Karpas-422 (cell line): ENCODE measurements at places on chromosomes 5 and 9.

DNA sequence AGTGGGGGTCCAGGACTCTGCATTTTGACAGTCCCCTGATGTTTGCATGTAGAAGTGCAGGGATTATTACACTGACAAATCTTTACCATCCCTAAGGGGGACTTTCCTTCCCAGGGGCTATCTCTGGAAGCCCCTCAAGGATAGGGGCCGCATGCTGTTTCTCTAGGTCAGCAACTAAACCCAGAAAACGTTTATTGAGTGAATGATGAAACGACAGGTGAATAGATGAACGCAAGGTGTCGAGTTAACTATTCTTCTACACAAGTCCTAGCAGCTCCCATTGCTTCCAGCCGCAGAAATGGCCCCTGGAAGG is 281 bp upstream of the HSD17B4 start:
- no peaks in the 10 kb centered on the region for H3K27me3 ChIP-seq
- no peaks in the 10 kb centered on the region for H3K36me3 ChIP-seq
- peaks cover 18% of the 10 kb centered on the region for H3K4me1 ChIP-seq

DNA sequence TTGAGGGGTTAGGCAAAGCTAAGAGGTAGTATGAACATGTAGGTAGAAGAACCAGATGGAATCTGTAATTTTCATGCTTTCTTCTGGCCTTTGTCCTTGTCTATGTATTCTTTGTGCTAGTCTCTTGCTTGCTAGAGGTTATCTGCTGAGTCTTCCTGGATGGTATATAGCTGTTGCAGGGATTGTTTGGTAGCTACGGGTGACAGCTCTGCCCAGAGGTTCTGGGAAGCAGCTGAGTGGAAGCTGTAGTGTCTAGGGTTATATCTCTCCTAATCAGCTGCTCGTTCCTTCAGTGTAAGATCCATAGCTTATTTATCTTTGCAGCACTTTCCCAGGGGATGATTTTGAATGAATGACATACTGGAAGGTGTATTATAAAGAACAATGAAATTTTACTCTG is 100.3 kb downstream of the ATG10 start:
- H3K27me3 ChIP-seq, result no peaks in the 10 kb centered on the region
- peaks cover 22% of the 10 kb centered on the region for H3K4me1 ChIP-seq
- no peak for DNase-seq
- no peak overlapping the region for H3K4me3 ChIP-seq
- H3K27ac ChIP-seq, result no peak overlapping the region

DNA sequence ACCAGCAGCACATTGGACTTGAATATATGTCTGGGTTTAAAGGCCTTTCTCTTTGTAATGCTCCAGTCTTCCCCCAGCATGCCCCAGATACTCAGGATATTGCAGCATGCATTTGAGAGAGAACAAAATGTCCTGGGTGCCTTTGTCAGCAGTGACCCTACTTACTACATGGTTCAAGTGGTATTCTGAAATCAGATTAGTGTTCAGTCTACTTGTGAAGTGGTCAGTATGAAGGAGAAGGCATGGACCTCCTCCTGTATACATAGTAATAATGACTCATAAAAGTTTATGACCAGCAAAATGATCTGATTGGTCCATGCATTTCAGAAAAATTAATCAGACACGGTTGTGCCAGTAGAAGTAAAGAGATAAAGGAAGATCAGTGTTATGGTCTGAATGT is 25.4 kb downstream of the GPR21 start:
- H3K27me3 ChIP-seq, result no peaks in the 10 kb centered on the region
- H3K36me3 ChIP-seq, result peaks cover 17% of the 10 kb centered on the region
- no peak for DNase-seq
- H3K4me3 ChIP-seq, result no peak overlapping the region

DNA sequence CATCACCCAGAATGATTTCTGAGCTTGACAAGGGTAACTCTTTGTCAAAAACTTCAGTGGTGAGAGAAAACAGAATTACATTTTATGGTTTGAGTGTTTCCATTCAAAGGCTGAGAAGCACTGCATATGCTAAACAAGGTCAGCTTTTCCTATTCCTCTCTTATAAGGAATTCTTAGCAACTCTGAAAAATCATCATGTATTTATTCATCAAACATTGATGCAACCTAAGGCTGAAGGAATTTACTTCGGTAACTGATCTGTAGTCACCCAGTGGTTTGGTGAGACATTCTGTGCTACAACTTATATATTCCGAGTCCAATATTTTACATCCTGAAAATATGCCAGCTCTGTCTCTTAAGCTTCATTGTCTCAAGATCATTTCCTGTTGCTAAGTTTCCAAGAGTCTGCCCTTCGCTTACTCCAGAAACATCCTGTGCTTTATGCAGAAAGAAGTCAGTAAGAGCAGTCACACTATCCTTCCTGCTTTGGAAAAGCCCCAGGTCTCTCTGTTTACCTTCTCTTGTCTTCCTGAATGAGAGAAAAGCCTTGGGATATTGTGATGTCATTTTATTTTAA is 176.6 kb upstream of the TBCA start:
- DNase-seq, result no peak
- no peaks in the 10 kb centered on the region for H3K4me1 ChIP-seq
- H3K4me3 ChIP-seq, result no peak overlapping the region
- no peaks in the 10 kb centered on the region for H3K36me3 ChIP-seq
- H3K27ac ChIP-seq, result no peak overlapping the region

GRCh38 chr5:73433982-73434342 is 14.6 kb downstream of the FOXD1 start:
- H3K27me3 ChIP-seq, result no peaks in the 10 kb centered on the region
- H3K4me1 ChIP-seq, result no peaks in the 10 kb centered on the region
- H3K27ac ChIP-seq, result no peak overlapping the region
- peak; percentile 21 for DNase-seq
- no peaks in the 10 kb centered on the region for H3K36me3 ChIP-seq

DNA sequence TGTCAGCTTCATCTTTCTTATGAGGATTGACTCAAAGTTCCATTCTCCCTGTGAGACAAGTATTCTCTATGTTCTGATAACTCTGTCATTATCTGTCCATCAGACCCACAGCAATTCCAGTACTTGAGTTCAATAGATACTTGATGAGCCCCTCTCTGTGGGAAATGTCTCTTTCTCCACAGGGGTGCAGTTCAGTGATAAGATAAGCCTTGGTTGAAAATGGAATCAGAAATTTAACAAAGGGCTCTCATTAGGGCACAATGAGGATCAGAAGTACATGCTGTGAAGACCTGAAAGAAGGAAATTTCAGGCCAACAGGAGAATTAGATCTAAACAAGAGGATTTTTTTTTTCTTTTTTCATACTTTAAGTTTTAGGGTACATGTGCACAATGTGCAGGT is 737.3 kb downstream of the MTRR start:
- H3K27me3 ChIP-seq, result no peaks in the 10 kb centered on the region
- no peak overlapping the region for H3K27ac ChIP-seq
- no peak overlapping the region for H3K4me3 ChIP-seq
- no peaks in the 10 kb centered on the region for H3K36me3 ChIP-seq
- DNase-seq, result no peak

- DNase-seq, result peak; percentile 91
- no peak overlapping the region for H3K4me3 ChIP-seq
- H3K36me3 ChIP-seq, result no peaks in the 10 kb centered on the region
- no peaks in the 10 kb centered on the region for H3K27me3 ChIP-seq
- no peak overlapping the region for H3K27ac ChIP-seq
- H3K4me1 ChIP-seq, result no peaks in the 10 kb centered on the region
These were observed 11.2 kb downstream of the MSANTD3 start for GRCh38 chr9:100437860-100438805.

GRCh38 chr5:173315495-173316338 is 12.5 kb downstream of the STC2 start:
- H3K4me3 ChIP-seq, result no peak overlapping the region
- DNase-seq, result no peak
- no peaks in the 10 kb centered on the region for H3K4me1 ChIP-seq

DNA sequence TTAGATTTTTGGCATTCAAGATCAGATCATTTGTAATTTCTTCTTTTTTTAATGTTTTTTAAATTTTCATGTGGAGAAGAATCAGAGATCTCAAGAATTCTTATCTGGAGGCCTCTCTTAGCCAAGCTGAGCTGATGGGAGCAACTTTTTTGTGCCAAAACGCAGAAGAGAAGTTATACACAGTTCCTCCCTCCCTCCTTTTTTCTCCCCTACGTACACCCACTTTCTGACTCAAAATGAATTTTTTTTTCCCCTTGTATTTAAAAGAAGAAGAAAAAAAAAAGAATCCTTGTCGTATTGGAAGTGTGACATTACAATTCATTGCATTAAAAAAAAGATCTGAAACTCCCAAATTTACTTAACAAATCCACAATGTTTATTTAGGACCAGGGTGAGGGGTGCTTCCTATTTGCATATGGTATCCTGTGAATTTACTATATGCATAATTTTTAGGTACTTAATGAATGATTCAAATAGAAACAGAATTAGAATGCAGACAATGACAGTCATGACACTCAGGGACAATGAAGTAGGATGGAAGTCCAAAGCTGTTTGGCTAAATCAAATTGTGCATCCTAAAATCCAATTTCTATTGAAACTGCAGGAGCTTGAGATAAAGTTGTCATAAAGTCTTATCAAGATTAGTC is 54.4 kb downstream of the EBF1 start:
- peak; percentile 72 for DNase-seq
- peak overlapping the region; percentile 22 for H3K4me3 ChIP-seq
- H3K36me3 ChIP-seq, result peaks cover 10% of the 10 kb centered on the region
- H3K4me1 ChIP-seq, result peaks cover 100% of the 10 kb centered on the region

DNA sequence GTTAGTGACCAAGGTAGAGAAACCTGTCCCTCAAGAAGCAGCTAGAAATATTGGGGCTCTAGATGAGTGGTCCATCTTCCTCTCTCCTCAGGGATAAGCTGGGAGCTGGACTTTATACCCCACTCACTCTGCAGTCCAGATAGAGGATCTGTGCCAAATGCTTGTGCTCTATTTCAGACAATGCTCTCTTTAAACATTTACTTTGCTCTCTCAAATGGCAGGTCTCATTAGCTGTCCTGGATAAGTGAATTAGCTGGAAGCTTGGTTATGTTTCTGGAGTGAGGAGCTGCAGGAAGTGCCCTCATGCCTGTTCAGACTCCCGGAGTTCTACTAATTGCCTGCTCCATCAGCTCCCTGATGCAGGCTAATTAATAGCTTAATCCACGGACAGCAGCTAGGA is 151.1 kb upstream of the CCDC152 start:
- no peak for DNase-seq
- H3K4me1 ChIP-seq, result no peaks in the 10 kb centered on the region
- H3K27ac ChIP-seq, result no peak overlapping the region
- no peak overlapping the region for H3K4me3 ChIP-seq
- H3K36me3 ChIP-seq, result no peaks in the 10 kb centered on the region

- H3K36me3 ChIP-seq, result no peaks in the 10 kb centered on the region
- no peak for DNase-seq
- H3K27me3 ChIP-seq, result no peaks in the 10 kb centered on the region
- no peaks in the 10 kb centered on the region for H3K4me1 ChIP-seq
These were observed 130.4 kb downstream of the CHSY3 start for GRCh38 chr5:130034566-130035210.

- H3K27me3 ChIP-seq, result no peaks in the 10 kb centered on the region
- no peak for DNase-seq
- H3K4me1 ChIP-seq, result no peaks in the 10 kb centered on the region
- no peak overlapping the region for H3K27ac ChIP-seq
- peaks cover 4% of the 10 kb centered on the region; the same call in 1 of the 2 replicates for H3K36me3 ChIP-seq
These were observed 77.1 kb downstream of the GOLPH3 start for GRCh38 chr5:32096891-32097595.

- DNase-seq, result no peak
- no peak overlapping the region for H3K4me3 ChIP-seq
- no peak overlapping the region for H3K27ac ChIP-seq
- no peaks in the 10 kb centered on the region for H3K36me3 ChIP-seq
These were observed 48.9 kb downstream of the JMY start for GRCh38 chr5:79284846-79285245.

DNA sequence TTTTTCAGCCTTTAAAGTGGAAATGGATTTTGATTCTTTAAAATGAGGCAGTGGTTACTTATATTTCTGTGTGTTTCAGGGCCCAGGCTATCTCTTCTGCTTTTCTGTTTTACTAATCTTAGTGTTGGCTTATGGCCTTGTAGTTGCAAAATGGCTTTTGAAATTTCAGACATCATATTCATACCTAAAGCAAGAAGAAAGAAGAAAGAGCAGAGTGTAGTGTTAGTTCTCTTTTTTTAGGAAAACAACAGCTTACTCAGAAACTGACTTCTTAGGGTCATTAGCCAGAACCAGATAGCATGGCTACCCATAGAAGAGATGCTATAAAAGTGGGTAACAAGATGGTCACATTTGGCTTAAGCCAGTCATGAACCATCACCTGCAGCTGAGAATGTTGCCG is 20.9 kb downstream of the ZBED3 start:
- H3K27me3 ChIP-seq, result no peaks in the 10 kb centered on the region
- H3K4me1 ChIP-seq, result peaks cover 10% of the 10 kb centered on the region
- peaks cover 52% of the 10 kb centered on the region; the same call in 1 of the 2 replicates for H3K36me3 ChIP-seq
- no peak overlapping the region for H3K4me3 ChIP-seq
- no peak for DNase-seq

- H3K36me3 ChIP-seq, result no peaks in the 10 kb centered on the region
- H3K27ac ChIP-seq, result no peak overlapping the region
- no peaks in the 10 kb centered on the region; the same call in 1 of the 2 replicates for H3K4me1 ChIP-seq
- H3K27me3 ChIP-seq, result no peaks in the 10 kb centered on the region
- DNase-seq, result no peak
- H3K4me3 ChIP-seq, result no peak overlapping the region
These were observed 14.0 kb upstream of the PWWP2A start for GRCh38 chr5:160133071-160133917.

GRCh38 chr9:99561509-99561917 is 260.2 kb upstream of the NR4A3 start:
- no peaks in the 10 kb centered on the region for H3K27me3 ChIP-seq
- no peak for DNase-seq
- H3K4me1 ChIP-seq, result no peaks in the 10 kb centered on the region
- no peak overlapping the region for H3K27ac ChIP-seq
- H3K36me3 ChIP-seq, result no peaks in the 10 kb centered on the region

DNA sequence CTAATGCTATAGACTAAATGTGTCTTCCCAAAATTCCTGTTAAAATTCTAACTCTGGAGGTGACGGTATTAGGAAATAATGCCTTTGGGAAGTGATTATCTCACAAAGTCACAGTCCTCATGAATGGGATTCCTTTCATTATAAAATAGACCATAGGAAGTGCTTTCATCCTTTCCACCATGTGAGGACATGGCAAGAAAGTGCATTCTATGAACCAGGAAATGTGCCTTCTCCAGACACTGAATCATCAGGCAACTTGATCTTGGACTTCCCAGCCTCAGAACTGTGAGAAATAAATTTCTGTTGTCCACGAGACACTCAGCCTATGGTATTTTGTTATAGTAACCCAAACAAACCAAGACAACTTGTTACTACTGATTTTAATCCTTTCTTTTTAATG is 582.4 kb upstream of the C9orf72 start:
- H3K36me3 ChIP-seq, result no peaks in the 10 kb centered on the region
- no peak for DNase-seq
- no peaks in the 10 kb centered on the region for H3K27me3 ChIP-seq
- no peaks in the 10 kb centered on the region for H3K4me1 ChIP-seq
- H3K4me3 ChIP-seq, result no peak overlapping the region
